ENCODE measurements at places on chromosomes 4 and X.

- no peak for DNase-seq
These were observed 20.4 kb downstream of the BMP2K start for GRCh38 chr4:78796526-78796925.

- no peak for DNase-seq
These were observed 16.3 kb upstream of the FAT1 start for GRCh38 chr4:186739802-186740434.

DNA sequence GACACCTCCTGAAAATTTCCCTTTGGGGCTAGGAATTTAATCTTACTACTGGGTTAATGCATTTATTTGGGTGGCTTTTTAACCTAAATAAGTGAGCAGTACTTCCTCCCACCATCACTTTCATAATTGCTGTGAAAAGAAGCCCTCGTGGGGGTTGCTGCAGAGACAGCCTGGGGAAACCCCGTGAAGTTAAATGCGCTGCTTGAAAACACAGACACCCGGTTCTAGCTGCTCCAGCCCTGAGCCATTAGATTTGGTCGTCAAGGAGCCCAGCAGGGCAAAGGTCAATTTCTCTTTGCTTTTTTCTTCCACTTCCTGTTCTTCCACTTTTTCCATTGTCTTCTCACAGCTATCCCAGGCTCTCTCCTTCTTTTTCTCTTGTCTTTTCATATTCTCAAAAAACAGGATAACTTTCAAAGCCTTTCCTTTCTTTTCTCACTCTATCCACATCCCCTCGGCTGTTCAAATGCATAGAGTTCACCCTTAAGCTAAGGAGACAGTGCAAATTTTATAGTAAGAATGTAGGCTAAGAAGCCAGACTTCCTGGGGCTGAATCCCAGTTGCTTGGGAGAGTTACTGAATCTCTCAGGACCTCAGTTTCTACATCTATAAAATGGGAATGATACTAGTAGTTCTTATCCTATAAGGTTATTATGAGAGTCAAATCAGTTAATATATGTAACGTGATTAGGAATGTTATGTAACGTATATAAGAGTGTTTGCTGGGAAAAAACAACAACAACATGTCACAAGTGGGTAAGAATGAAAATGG lies 91.5 kb upstream of the ZNF827 start:
- no peak for DNase-seq

DNA sequence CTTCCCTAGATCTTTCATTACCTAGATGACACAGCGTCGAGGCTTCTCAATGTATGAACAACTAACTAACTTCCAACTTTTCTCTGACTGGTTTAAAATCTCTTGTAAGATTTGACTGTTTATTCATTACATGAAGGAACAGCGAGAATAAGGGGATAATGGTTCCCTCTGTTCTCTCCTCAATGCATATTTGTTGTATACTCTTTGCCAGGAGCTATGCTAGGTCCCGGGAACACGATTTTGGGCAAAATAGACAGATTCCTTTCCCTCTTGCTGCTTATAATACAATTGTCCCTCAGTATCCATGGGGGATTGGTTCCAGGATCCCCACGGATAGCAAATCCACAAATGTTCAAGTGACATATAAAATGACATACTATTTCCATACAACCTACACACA lies 1020.0 kb downstream of the DMD start:
- no peak for DNase-seq

DNA sequence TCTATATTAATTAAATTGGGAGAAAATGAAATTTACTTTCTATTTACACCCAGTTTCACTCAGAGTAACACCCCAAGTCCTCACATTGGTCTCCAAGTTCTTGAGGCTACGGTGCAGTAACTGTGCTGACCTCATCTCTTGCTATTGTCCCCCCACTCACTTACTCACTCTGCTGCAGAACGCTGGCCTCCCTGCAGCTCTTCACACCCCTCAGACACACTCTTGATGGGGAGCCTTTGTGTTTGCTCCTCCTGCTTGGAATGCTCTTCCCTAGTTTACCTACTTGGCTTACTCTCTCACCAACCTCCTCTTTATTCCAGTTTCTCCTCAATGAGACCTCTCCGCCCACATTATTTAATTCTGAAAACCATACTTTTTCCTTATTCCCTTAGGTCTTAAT lies 22.2 kb upstream of the SPARCL1 start:
- no peak for DNase-seq

GRCh38 chrX:103831342-103831802 lies 685 bp downstream of the RAB9B start:
- peak; percentile 43 for DNase-seq

GRCh38 chr4:150217808-150218207 lies 139.6 kb downstream of the DCLK2 start:
- DNase-seq: no peak

- DNase-seq: no peak
These were observed 114.7 kb upstream of the SLC6A14 start for GRCh38 chrX:116321711-116322110.

GRCh38 chr4:105490523-105490922 lies 16.7 kb upstream of the PPA2 start:
- DNase-seq: no peak

DNA sequence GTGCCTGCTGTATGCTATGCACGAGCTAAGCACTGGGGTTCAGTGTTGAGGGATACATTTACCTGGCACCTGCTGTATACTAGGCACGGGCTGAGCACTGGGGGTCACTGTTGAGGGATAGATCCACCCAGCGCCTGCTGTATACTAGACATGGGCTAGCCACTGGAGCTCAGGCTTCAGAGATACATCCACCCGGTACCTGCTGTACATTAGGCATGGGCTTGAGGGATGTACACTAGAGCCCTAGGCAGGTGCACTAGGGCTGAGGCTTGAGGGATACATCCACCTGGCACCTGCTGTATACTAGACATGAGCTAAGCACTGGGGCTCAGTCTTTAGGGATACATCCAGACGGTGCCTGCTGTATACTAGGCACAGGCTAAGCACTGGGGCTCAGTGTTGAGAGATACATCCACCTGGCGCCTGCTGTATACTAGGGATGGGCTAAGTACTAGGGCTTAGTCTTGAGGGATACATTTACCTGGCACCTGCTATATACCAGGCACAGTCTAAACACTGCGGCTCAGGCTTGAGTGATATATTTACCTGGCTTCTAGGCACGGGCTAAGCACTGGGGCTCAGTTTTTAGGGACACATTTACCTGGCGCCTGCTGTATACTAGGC lies 92.7 kb downstream of the ADRA2C start:
- DNase-seq: no peak

GRCh38 chr4:168584321-168584771 lies 87.5 kb downstream of the PALLD start:
- no peak for DNase-seq

DNA sequence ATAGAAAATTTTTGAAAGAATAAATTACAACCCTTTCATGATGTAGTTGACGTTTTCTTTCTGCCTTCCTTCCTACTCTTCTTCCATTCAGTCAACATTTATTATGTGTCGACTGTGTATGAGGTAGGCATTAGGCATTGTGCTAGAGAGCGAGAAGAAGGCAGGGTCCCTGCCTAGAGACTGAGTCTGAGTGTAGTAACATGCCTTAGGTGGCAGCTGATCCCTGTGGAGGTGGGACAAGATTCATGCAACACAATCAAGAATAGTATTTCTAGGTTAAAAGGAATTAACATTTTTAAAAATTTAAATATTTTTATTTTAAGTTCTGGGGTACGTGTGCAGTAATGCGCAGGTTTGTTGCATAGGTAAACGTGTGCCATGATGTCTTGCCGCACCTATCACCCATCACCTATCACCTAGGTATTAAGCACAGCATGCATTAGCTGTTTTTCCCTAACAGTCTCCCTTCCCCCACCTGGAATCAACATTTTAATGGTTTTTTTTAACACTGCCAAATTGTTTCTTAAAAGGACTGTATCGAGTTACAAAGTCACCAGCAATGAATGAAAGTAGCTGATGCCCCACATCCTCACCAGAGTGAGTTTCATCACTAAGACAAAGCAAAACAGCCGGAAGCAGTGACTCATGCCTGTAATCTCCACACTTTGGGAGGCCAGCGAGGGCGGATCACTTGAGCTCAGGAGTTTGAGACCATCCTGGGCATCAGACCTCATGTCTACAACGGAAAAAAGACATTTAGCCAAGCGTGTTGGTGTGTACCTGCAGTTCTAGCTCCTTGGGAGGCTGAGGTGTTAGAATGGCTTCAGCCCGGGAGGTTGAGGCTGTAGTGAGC lies 84.0 kb downstream of the WWC2 start:
- no peak for DNase-seq

GRCh38 chr4:79923281-79923680 lies 149.7 kb downstream of the ANTXR2 start:
- no peak for DNase-seq

- DNase-seq: no peak
These were observed 1.4 kb downstream of the UGT8 start for GRCh38 chr4:114599903-114600552.

- no peak for DNase-seq
These were observed 49.2 kb upstream of the TAB3 start for GRCh38 chrX:30938295-30938694.

GRCh38 chrX:131059246-131059645 lies 1.1 kb downstream of the ARHGAP36 start:
- no peak for DNase-seq

DNA sequence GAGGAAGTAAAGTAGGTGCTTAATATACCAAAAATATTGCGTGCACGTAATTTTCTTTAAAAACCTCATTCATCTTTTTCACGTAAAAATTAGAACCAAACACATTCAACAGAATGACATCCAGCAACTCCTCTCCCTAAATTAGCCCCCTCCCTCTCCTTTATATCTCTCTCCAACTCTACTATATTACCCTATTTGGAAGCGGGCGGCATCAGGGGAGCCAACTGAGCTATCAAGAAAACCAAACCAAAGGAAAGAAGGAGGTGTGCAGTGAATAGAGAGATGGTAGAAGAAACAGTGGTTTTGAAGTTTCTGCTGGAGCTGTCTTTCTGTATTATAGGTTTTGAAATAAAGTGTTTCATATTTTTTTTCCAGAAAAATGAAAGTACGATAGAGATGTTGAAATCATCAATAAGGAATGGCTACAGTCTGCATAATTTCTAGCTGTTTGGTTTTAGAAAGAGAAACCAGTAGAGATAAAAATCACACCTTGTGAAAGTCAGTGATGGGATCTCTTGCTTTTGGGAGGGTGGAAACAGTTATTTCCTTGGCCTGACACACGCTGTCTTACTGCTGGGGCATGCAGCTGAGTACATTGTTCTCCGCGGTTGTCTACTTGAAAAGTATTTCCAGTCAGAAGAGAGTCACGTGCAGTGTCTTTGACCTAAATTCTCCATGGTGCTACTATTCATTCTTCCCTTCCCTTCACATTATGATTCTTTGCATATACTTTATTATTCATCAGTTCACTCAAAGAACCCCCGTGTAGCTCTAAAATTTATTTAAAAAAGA lies 94.1 kb upstream of the WDR17 start:
- no peak for DNase-seq

- DNase-seq: no peak
These were observed 107.9 kb downstream of the ABLIM2 start for GRCh38 chr4:8050555-8051206.

DNA sequence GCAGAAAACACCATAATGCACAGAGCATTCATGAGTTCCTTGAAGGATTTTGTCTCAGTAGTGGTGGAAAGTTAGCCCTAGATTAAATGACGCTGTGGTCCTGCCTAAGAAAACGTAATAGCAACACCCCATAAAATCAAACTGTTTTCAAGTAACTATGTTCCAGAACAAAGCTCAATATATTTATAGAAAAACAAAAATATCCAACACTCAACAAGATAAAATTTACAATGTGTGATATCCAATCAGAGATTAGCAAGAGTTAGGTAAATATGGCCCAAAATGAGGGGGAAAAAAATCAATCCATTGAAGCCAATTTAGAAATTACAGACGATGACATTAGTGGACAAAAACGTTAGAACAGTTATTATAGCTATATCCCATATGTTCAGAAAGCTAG lies 9.9 kb upstream of the GAB1 start:
- no peak for DNase-seq

DNA sequence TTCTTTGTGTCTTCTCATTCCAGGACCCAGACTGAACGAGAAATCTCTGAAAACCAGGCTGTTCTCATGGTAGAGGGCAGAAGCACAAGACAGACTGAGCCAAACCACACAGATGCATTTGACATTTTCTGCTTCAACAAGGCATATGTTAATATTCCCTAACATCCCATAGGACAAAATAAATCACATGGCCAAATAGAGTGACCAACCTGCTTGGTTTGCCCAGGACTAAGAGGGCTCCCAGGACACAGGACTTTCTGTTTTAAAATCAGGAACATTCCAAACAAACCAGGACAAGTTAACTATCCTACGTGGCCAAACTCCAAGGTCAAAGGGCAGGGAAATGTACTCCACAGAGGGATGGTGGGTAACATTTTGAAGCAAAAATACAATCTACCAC lies 11.7 kb downstream of the CTPS2 start:
- no peak for DNase-seq

- peak; percentile 50 for DNase-seq
These were observed at the start of gene LONRF3 for GRCh38 chrX:118974088-118974907. Gene LONRF3, plus strand, starts transcription at chrX:118974618. Its CDS starts 163 bp downstream, at chrX:118974781.

DNA sequence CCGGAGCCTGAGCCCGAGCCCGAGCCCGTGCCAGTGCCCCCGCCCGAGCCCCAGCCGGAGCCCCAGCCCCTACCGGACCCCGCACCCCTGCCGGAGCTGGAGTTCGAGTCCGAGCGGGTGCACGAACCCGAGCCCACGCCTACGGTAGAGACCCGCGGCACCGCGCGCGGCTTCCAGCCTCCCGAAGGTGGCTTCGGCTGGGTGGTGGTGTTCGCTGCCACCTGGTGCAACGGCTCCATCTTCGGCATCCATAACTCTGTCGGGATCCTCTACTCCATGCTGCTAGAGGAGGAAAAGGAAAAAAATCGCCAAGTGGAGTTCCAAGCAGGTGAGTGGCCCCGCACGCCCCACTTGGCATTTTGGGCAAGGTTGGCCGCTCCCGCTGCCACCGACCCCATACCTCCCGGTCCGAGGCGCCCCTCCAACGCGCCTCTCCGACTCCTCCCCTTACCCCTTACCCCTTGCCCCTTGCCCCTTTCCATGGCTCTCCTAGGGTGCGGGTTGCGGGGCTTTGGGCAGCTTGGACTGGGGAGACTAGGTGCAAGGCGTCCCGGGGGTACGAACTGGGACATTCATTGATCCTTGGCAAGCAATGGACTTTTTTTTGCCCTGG lies 553 bp downstream of the SLC16A2 start:
- no peak for DNase-seq

DNA sequence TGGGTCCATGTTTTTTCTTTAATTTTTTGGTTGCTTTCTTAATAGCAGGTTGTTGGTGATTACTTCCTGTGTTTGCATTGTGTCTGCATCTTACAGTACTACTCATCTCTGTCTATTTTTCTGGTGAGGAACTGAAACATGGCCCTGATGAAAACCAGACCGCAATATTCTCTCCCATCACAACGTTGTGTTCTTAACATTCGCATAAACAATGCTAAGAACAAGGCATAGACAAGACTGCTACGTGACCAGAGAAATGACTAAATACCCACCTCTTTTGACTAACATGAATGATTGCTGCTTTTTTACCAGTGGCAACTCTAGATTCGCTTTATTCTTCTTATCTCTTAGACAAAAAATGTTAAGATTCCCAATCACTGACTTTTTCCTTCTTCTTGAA lies 179.1 kb downstream of the GC start:
- no peak for DNase-seq

Data from T follicular helper cell (primary cell).